ENCODE measurements at places on chromosomes 7 and 10.

GRCh38 chr10:69327463-69328379 is 49.4 kb downstream of the HK1 start:
- peak; percentile 90 for DNase-seq

DNA sequence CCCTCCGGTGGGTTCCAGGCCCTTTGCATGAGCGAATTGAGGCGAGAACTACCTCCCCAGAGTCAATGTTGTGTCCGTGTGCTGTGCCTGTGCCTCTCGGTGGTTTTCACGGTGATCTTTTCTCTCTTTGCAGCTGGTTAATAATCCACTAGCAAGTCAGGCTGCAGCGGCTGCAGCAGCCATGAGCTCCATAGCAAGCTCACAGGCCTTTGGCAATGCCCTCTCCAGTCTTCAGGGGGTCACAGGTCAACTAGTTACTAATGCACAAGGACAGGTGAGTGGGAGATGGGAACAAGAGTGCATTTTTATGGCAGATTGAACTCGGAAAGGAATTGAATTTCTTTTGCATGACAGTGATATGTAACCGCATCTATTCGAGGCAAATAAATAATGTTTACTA is 159.7 kb upstream of the YAE1 start:
- no peak for DNase-seq

DNA sequence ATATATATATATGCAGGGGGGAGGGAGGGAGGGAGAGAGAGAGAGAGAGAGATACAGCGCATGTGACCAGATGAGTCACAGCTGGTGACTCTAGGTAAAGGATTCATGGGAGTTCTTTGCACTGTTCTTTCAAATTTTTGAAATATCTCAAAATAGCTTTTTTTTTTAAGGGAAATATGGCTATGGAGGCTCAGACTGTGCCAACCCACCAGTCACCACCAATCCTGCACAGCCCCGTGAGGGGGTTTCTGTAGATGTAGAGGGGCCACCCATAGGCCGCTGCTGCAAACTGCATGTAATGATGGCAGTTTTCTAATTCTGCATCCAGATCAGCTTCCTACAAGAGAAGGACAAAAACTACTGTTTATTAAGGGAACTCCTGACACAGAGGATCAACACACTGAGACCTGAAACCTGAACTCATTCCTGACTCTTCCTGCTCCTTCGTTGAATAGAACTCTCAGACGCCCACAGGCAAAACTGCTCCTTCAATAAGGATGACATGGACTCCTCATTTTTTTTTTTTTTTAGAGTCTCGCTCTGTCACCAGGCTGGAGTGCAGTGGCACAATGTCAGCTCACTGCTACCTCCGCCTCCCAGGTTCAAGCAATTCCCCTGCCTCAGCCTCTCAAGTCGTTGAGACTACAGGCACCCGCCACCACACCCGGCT is 17.3 kb downstream of the DAGLB start:
- DNase-seq: peak; percentile 75

- DNase-seq: no peak
These were observed 758.3 kb upstream of the COBL start for GRCh38 chr7:52074912-52075311.

DNA sequence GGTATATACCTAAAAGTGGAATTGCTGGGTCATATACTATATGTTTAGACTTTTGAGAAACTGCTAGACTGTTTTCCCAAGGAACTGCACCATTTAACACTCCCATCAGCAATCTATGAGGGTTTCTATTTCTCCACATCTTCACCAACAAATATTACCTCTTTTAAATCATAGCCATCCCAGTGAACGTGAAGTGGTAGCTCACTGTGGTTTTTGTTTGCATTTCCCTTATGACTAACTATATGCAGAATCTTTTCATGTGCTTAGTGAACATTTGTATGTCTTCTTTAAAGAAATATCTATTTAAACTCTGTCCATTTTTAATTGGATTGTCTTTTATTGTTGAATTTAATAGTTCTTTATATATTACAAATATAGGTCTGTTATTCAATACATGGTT is 115.8 kb upstream of the SEC61G start:
- DNase-seq: no peak

- peak; percentile 84 for DNase-seq
These were observed 98.8 kb upstream of the COL1A2 start for GRCh38 chr7:94295850-94296249.

GRCh38 chr10:26517141-26517867 is 79.2 kb downstream of the APBB1IP start:
- DNase-seq: no peak

DNA sequence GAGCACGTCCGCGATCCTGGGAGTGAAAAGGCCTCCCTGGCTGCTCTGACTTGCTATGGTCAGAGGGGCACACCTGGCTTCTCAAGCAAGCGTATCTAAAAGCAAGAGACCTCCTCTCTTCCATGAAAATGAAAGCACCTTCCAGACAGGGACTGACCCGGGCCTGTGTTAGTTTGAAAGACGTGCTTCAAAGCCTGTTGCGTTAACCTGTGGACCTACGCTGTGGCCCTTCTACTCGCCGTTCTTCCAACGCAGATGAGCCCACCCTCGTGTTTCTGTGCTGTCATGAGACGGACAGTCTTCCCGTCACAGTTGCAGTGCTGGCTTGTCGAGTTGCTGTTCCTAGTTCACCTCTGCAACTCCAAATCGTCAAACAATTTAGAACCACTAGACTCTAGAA is 15.5 kb upstream of the GDI2 start:
- DNase-seq: no peak

DNA sequence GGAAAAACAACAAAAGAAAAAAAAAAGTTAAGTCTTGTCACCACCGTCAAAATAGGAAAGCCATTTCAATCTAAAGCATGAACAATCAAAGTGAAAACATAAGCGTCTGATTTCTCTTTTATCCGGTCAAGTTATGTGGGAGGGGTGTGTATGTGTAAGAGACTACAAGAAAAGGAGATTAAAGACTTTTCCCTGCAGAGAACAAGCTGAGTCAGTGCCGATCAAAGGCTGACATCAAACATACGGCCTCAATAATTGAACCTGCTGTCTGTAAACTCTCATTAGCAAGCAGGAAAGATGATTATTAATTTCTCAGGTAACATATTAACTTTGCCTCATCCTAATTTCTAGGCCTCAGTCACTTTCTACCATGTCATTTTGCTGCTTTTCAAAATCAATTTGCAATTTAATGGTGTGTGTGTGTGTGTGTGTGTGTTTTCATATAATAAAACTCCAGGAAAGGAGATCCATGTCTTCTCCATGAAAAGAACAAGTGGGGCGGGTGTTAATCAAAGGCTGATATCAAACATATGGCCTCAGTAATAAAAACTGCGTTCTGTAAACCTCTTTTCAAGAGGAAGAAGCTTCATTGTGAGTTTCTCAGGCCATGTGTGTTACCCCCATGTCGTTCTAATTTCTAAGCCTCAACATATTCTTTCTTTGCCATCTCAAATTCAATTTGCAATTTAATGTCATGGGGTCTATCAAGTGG is 649.1 kb upstream of the SORCS1 start:
- no peak for DNase-seq

DNA sequence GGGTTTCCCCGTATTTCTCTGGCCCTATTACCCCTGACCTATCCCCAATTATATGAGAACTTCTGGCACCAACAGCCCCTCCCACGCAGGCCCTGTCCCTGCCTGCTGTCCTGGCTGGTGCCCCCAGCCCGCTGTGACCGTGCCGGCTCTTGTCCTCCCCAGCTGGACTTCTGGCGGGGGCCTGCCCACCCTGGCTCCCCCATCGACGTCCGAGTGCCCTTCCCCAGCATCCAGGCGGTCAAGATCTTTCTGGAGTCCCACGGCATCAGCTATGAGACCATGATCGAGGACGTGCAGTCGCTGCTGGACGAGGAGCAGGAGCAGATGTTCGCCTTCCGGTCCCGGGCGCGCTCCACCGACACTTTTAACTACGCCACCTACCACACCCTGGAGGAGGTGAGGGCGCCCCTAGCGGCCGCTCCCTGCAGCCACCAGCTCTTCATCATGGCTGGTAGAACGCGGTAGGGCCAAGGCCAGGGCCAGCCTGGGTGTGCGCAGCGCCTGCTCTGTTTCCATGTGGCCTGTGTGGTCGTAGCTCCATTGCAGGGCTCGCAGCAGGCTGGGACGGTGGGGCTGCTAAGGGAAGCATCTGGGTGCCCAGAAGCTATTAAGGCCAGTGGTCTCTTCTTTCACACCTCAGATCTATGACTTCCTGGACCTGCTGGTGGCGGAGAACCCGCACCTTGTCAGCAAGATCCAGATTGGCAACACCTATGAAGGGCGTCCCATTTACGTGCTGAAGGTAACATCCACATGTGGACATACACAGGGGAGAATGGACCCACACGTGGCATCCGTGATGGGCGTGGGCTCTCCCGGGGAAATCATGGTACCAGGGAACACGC is 1.4 kb downstream of the CPA1 start:
- DNase-seq: no peak

GRCh38 chr10:112951359-112952281 is 1.6 kb downstream of the TCF7L2 start:
- DNase-seq: peak; percentile 88

GRCh38 chr7:105849122-105849855 is 27.1 kb downstream of the ATXN7L1 start:
- no peak for DNase-seq

- DNase-seq: peak; percentile 46
These were observed 22.4 kb downstream of the DNAJC12 start for GRCh38 chr10:67815571-67816059.

- DNase-seq: peak; percentile 64
These were observed 56.4 kb upstream of the PFKP start for GRCh38 chr10:3010816-3011460.

DNA sequence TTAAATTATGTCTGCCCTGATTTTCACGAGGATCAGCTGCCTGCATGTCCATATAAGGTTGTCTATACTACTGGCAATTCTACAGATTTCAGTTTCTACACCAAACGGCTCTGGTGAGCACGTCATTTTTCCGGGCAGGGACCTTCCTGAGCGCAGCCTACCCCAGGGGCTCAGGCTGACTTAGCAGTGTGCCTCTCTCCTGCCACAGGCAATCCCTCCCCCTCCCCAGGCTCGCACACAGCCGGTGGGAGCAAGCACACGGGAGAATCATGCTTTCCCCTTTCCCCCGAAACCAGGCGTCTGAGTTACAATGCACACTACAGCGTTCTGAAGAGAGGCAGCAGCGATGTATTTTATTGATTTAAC is 1.7 kb downstream of the KLF6 start:
- DNase-seq: peak; percentile 87

DNA sequence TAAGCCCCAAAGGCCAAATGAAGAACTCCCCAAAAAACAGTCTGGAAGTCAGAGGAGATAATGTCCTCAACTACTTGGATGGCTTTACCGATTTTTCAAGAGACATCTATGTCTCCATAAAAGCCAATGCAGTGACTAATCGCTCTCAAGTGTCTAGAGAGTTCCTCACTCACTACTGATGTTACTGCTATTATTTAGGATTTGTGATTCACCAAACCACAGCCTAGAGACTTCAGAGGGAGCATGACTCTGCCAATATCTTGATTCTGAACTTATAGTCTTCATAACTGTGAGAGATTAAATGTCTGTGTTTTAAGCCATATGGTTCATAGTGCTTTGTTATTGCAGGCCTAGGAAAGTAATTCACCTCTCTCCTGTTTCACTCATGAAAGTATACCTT is 160.2 kb downstream of the IPMK start:
- DNase-seq: peak; percentile 20

DNA sequence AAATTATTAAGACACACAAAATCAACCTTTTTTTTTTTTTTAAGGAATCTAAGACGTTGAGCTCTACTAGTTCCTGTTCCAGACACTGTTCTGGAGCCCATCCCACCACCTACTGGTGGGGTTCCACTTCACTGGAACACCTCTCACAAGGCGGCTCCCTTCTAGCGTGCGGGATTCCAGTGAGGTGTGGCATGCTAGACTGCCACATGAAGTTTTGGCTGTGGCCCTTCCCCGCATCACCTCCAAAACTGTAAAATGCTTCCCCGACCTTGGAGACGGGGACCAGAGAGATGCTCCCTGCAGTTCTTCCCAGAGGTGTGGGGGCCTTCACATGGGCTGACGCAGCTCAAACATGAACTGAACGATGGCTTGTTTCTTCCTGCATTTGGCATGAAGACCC is 12.6 kb downstream of the FAM53B start:
- no peak for DNase-seq

- no peak for DNase-seq
These were observed 9.5 kb downstream of the PTCD1 start for GRCh38 chr7:99428972-99429566.

DNA sequence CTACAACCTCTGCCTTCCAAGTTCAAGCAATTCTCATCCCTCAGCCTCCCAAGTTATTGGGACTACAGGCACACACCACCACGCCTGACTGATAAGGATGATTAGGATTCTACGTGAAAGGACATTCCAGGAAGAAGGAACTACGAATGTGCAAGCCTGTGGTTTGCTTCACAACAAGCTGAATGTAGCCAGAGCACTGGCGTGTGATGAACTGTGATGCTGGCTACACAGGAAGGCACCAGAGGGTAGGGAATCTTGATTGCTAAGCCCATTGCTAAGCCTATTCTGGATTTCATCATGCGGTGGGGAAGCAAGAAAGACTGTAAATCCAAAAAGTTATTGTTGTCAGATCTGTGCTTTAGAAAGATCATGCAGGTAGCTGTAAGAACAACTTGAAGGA is 72.3 kb upstream of the SRRM3 start:
- DNase-seq: peak; percentile 93

GRCh38 chr10:106566873-106567272 is 597.6 kb downstream of the SORCS1 start:
- DNase-seq: no peak

DNA sequence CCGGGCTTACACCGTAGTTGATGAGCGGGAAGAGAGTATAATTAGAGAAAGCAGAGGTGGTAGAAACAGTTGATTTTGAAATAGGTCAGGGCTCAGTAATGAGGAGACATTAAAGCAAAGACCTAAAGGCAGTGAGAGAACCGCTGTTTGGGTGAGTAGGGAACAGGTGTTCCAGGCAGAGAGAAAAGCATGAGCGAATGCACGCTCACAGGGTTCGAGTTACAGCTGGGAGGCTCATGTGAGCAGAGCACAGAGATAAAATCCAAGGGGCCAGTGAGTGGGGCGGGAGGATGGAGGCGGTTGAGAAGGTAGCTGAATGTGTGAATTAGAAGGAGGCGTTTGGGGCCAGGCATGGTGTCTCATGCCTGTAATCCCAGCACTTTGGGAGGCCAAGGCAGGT is 39.9 kb downstream of the APBB1IP start:
- DNase-seq: no peak

DNA sequence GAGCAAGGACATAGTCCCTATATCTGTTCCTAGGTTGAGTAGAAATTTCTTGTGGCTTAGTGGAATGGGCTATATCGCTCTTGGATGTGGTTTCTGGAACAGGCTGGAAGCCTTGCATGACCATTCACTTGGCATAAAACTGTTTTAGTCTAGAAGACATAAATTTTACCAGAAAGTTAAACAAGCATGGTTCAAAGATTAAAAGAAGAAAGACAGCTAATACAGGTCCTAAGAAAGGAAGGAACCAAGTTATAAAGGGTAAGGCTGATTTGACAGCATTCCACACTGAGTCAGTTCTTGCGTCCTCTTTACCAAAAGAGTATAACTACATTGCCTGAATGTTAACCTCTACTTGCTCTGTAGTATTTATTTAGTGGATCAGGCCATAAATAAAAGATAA is 724.2 kb downstream of the SORCS1 start:
- peak; percentile 92 for DNase-seq
